Left ventricle myocardium inferior (tissue), 1 donor: ENCODE measurements at places on chromosomes 2 and 18.
A peak's percentile ranks its signal among the peaks of the same experiment; 100 is the strongest.

DNA sequence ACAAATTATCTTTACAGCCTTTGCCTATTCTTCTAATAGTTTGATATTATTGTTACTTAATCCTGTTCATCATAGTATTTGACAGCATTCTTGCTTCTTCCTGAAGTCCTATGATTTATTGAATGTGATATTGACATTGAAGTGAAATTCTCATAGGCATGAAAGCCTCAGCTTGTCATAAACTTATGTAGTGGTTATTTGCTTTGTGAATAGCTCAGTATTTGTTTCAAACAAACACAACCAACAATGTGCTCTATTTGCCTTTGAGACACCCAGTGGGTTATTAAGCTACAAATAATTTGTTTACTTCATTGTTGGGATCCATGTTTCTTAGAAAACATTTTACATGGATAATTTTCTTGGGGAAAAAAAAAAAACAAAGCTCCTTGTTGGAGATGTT lies 57.2 kb downstream of the TTC39C start:
- DNase-seq = no peak

DNA sequence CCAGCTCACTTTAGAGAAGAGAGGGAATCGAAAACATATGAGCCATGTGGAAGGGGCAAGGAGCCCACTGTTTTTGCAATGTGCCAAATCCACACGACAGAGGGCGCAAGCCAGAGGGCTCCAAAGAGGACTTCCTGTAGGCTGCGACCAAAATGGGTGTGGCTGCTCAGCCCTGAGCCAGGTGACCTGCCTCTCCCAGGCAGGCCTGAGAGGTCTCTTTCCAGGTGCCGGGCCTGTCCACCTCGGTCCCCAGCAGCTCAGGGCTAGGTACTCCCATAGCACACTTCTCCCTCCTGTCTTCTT lies 153.8 kb downstream of the TTC32 start:
- DNase-seq = no peak

- no peak for DNase-seq
These were observed 369.4 kb upstream of the CYRIA start for GRCh38 chr2:17035010-17035409.

GRCh38 chr2:127084611-127085316 lies 22.2 kb downstream of the BIN1 start:
- no peak for DNase-seq

DNA sequence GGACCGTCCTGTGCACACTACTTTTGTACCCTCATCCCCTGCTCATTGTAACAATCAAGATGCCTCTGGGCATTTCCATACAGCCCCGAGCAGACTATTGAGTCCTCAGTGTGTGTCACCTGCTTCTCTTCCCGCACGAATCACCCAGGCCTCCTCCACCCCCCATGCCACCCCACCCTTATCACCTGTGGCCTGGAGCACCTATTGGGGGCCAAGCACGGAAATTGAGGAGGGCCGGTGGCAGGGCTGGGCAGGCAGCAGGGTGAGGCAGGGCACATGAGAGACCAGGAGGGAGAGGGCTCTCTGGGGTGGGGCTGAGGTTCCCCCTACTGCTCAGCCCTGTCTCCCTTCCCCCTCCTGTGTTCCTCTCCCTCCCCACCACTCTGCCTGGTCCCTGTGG lies 4.3 kb upstream of the NIFK start:
- no peak for DNase-seq

GRCh38 chr2:9430316-9431293 lies 7.2 kb downstream of the CPSF3 start:
- no peak for DNase-seq

GRCh38 chr2:9939587-9940485 lies 11.7 kb upstream of the GRHL1 start:
- DNase-seq = no peak

DNA sequence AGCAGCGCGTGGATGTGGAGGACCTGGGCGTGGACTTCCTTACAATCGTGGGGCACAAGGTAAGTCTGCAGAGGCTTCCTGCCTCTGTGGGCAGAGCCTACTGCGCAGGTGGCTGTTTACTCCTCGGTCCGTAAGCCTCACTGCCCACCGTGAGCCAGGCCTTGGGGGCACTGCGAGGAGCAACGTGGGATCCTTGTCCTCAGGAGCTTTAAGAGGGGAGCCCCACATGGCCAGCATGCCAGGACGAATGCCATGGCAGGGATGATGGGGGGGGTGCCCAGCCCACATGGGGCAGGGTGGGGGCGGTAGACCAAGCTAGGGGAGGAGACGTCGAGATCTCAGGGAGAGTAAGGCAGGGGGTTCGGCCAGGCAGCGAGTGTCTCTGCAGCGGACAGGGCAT lies 18.0 kb upstream of the ESPNL start:
- DNase-seq = no peak

GRCh38 chr18:24930971-24931370 lies 421.0 kb downstream of the ZNF521 start:
- no peak for DNase-seq

- peak; percentile 12 for DNase-seq
These were observed 11.3 kb downstream of the GPR17 start for GRCh38 chr2:127657232-127657595.

DNA sequence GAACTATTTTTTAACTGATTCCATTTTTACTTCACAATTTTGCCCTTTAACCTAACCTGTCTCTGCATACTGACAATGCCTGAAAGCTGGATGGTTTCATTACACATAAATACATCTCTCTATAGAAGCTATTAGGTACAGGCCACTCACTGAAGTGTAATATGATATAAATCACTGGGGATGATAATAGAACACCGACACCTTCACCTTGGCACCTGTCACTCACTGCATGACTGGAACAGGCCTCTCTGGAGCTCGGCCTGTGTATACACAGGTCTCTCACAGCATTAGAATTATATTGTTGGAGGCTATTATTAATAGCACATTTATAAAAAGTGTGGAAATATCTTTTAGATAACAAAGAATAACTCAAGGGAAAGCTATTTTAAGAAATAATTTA lies 138.2 kb downstream of the TMEM131 start:
- no peak for DNase-seq

- no peak for DNase-seq
These were observed 17.7 kb upstream of the SLC39A10 start for GRCh38 chr2:195639238-195639858.

DNA sequence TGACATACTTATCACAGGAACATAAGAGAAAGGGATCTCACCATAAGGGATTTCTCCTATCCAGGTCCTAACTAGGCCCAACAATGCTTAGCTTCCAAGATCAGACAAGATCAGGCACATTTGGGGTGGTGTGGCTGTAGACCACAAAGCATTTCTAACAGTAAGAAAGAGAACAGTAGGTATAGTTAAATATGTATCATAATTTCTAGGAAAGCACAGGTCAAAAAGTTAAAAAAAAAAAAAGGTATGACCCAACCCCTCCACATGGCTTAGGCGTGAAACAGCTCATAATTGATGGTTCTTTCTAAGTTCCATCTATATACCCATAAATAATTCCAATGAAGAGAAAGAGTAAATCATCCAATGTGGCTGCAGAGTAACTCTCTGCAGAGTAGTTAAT lies 6.9 kb downstream of the PRKD3 start:
- no peak for DNase-seq

- no peak for DNase-seq
These were observed 73.4 kb upstream of the NDUFV2 start for GRCh38 chr18:9029131-9029530.

DNA sequence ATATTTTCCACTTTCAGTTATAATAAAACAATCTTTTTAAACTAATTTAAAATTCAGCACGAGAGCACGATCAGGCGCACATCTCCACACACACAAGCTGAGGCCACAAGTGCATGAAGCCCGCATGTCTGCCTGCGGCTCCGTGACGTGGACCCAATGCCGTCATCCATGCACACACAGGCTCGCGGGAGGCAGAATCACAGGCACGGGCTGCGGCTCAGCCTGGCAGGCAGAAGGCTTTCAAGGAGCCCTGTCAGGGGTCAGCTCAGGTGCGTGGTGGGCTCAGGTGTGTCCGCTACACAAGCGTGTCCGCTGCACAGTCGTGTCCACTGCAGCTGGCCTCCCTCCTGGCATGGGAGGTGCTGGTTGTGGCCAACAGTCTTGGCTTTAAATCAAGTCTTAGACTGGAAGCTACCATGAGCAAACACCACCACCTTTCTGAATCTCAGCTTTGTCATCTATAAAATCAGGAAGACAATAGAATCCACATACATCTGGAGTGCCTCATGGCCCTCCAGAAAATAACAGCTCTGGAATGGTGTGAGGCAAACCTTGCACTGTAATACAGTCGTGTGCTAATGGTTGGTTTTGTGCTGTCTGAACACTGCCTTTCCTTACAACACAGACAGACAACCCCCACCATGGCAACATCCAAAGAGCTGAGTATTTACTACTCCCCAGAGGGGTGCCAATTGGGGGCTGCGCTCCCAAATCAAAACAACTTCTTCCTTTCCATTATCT lies 210.1 kb downstream of the NDUFA10 start:
- DNase-seq = peak; percentile 14

- DNase-seq = peak; percentile 31
These were observed 73.5 kb downstream of the ZCCHC2 start for GRCh38 chr18:62596145-62597005.

DNA sequence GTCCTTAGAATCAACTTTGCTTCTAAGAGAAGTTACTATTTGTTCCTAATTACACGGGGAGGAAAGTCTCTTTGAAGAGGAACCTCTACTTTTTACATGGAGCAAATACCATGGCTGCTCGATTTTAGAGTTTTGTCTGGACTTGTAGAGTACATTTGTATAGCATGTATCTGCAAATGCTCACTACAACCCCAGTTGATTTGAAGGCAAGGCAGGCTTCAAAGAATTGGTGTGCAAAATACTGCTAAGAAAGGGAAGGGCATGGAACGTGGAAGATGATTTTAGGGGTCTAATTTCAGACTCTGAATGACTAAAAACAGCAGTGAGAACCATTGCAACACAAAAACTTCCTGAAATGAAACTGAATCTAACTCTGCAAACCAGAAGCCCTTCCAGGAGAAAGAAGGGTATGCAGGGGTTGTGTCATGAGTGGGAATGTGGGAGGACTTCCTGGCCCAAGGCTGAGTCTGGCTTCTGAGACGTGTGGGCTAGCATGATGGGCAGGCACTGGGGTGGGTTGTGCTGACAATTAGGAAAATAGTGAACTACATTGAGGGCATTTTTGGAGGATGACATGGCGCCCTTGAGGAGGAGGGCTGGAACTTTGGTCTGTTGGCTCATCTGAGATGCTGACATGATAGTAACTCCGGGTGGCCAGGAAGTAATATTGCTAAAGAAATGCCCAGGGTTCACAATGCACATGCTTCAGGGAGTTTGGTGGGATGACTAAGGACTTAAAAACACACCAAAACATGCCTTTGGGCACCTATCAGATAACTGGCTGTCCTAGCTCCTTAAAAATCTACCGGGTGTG lies 18.9 kb upstream of the IL1R2 start:
- DNase-seq = no peak

DNA sequence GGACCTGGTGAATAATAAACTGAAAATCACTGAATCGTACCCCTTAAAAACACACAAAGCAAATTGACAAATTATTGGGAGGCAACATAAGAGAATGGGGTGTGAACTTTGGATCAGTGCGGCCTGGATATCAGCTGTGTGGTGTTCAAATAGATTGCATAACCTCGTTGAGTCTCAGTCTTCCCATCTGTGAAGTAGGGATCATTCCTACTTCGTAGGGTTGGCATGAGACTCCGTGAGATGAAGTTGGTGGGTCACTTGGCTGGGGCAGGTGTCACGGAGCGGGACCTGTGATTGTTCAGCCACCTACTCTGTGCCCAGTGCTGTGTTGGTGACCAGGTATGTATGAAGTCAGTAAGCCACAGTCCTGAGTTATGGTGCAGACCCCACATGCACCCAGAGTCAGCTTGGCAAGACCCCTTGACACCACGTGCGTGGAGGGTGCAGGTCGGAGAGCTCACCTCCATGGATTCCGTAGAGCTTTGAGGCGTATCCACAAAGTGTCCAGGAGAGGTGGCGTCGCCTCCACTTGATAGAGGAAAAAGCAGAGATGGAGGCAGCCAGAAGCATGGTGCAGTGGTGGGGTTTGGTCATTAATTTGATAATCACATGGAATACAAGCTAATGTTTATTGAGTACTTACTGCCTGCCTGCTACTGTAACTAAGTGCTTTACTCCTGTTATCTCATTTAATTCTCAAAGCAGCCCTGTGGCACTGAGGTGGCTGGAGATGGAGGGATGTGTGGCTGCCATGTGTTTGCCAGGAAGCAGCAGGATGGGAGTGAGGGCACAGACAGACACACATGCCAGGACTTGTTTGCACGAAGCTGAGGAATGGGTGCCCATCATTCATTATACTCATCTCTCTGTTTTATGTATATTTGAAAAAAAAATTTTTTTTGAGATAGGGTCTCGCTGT lies 35.8 kb downstream of the HPCAL1 start:
- DNase-seq = no peak

DNA sequence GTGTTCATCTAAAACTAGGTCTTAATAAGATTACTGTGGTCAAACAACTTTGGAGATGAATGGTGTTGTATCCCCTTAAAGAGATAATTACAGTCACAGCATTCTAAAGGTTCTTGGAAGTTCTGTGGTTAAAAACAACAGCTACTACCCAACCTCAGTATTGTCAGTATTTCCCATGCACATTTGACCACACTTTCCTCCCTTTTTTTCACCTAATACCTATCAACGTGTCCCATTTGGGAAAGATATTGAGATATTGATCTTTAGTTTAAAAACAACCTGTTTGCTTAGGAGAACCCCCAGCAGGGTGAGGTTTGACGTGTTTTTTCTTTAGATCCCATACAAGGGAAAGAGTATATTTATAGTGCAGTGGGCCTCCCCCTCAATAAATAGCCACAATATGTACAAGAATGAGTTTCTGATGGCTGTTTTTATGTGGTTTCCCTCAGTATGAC lies 65.6 kb downstream of the WDR7 start:
- no peak for DNase-seq

- no peak for DNase-seq
These were observed 503.4 kb upstream of the VRK2 start for GRCh38 chr2:57543211-57543610.

- DNase-seq = no peak
These were observed 11.6 kb downstream of the TRPM8 start for GRCh38 chr2:233928594-233929351.

GRCh38 chr18:2709316-2709715 lies 53.8 kb downstream of the SMCHD1 start:
- DNase-seq = no peak

GRCh38 chr18:23803755-23804154 lies 114.5 kb downstream of the LAMA3 start:
- no peak for DNase-seq

- DNase-seq = no peak
These were observed 53.4 kb upstream of the SCN1A start for GRCh38 chr2:166180951-166181812.
